ENCODE measurements at places on chromosomes 1 and 21. TPM values are rescaled to one million over a fixed set of nuclear protein-coding genes. Genes with fewer than 3 reads are reported as not detected.
A peak's percentile ranks its signal among the peaks of the same experiment; 100 is the strongest.

- no peaks in the 10 kb centered on the region for H3K4me1 ChIP-seq
- no peak overlapping the region for H3K4me3 ChIP-seq
- no peaks in the 10 kb centered on the region for H3K36me3 ChIP-seq
- no peak overlapping the region for H3K27ac ChIP-seq
- no peak for DNase-seq
- H3K27me3 ChIP-seq, result peaks cover 2% of the 10 kb centered on the region
Measured at GRCh38 chr1:102919659-102920058, 188.7 kb downstream of the COL11A1 start.

DNA sequence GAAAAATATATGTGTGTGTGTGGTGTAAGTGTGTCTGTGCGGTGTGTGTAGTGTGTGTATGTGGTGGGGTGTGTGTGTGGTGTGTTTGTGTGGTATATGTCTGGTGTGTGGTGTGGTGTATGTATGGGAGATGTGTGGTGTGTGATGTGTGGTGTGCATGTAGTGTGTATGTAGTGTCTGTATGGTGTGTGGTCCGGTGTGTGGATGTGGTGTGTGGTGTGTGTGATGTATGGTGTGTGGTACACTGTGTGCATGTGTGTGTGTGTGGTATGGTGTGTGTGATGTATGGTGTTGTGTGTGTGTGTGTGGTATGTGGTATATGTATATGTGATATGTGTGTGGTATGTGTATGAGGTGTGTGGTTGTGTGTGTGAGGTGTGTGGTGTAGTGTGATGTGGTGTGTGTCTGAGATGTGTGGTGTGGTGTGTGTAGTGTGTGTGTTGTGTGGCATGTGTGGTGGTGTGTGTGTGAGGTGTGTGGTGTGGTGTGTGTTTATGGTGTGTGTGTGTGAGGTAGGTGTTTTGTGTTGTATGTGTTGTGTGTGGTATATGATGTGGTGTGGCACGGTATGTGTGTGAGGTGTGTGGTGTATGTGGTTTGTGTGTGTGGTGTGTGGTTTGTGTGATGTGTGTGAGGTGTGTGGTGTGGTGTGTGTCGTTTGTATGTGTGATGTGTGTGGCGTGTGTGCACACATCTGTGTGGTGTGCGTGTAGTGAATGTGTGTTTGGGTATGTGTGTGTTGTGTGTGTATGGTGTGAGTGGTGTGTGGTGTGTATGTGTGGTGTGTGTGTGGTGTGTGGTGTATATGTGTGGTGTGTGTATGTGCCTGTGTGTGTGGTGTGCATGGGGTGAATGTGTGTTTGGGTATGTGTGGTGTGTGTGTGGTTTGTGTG, 35.3 kb upstream of the ABCG1 start:
- H3K36me3 ChIP-seq, result no peaks in the 10 kb centered on the region
- no peak overlapping the region for H3K27ac ChIP-seq
- no peaks in the 10 kb centered on the region for H3K4me1 ChIP-seq
- no peaks in the 10 kb centered on the region for H3K27me3 ChIP-seq
- H3K4me3 ChIP-seq, result no peak overlapping the region

DNA sequence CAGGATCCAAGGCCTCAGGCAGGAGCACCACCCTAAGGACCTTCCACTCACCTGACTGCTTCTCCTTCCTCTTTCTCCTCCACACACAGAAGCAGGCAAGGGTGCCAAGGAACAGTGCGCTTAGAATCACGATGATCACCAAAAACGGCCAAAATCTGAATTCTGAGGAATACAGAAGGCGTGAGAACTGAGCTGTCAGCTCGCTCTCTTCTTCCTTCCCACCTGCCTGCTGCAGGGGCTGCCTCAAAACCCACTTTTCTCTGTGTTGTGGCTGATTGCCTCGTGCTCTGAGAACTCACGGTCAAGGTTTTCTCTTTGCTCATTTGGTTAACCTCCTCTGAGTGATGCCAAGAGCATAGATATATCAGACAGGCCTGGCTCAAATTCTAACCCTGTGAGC, 23.8 kb downstream of the CD244 start:
- no peaks in the 10 kb centered on the region for H3K36me3 ChIP-seq
- no peaks in the 10 kb centered on the region for H3K27me3 ChIP-seq
- no peak for DNase-seq
- H3K27ac ChIP-seq, result no peak overlapping the region
- no peak overlapping the region for H3K4me3 ChIP-seq

- no peaks in the 10 kb centered on the region for H3K36me3 ChIP-seq
- H3K4me1 ChIP-seq, result peaks cover 3% of the 10 kb centered on the region
Measured at GRCh38 chr1:39205781-39206464, 1.4 kb downstream of the MACF1 start.

DNA sequence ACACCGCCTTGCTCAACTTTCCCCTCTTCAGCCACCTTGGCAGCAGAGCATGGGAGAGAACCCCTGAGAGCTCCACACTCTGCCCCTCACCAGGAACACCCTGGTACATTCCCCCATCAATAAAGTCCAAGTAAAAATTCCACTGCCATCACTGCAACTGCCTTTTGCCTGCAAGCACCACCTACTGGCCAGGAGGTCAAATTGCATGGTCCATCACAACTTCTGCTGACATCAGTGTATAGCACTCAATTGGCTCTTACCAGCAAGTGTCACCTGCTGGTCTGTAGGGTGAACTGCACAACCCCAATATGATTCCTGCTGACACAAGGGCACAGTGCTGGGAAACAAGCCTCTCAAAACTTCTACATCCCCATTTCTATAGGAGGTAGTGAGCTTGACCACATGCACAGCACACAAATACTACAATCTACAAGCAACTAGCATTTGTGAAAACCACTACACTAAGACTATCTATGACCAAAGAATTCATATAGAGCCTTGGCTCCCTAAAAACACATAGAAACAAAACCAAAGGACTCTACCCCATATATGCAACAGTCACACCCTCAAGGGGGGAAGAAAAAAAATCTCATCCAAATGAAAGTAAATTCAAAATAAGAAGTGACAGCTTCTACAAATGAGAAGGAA, 69.2 kb downstream of the FASLG start:
- no peak for DNase-seq
- no peaks in the 10 kb centered on the region for H3K27me3 ChIP-seq
- no peaks in the 10 kb centered on the region for H3K4me1 ChIP-seq
- no peaks in the 10 kb centered on the region for H3K36me3 ChIP-seq

DNA sequence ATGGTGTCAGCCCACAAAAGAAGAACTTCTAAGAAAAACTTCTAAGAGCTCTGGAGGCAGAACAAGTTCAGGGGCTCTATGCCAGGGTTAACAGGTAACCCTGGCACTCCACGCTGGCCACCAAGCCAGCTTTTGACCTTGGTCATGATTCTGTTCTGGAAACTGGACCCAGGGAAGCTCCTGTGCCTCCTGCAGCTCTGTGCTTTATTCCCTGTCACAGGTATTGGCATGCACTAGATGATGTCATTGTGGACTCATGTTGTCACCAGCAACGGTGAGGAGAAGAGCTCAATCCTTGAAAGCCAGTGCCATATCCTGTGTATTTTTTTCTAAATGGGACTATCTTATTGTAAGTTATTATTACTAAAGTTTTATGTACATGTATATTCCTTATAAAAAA, 56.7 kb upstream of the GCLM start:
- no peaks in the 10 kb centered on the region for H3K27me3 ChIP-seq
- H3K4me3 ChIP-seq, result no peak overlapping the region
- H3K36me3 ChIP-seq, result no peaks in the 10 kb centered on the region
- no peak for DNase-seq

GRCh38 chr1:223299553-223299952, 64.4 kb downstream of the SUSD4 start:
- no peak overlapping the region for H3K27ac ChIP-seq
- H3K27me3 ChIP-seq, result no peaks in the 10 kb centered on the region
- H3K36me3 ChIP-seq, result no peaks in the 10 kb centered on the region
- DNase-seq, result no peak
- H3K4me3 ChIP-seq, result no peak overlapping the region

DNA sequence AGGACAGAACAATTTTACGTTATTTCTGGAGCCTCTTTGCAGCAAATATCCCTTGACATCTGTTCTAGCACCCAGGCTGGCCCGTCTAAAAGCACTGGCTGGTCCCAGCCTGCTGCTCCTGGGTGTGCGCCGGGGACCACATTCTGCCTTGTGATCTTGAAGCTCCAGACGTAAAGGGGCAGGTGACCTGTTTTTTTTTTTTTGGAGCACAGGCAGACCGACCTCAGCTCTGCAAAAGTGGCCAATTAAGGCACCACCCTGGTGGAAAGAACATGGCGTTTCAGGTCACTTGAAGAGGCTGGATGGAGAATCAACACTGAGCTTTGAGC, 13.8 kb upstream of the CAMTA1 start:
- H3K27ac ChIP-seq, result no peak overlapping the region
- DNase-seq, result no peak
- no peaks in the 10 kb centered on the region for H3K4me1 ChIP-seq
- H3K36me3 ChIP-seq, result no peaks in the 10 kb centered on the region

- peak overlapping the region; percentile 61 for H3K27ac ChIP-seq
- H3K4me1 ChIP-seq, result peaks cover 31% of the 10 kb centered on the region
- no peaks in the 10 kb centered on the region for H3K27me3 ChIP-seq
- peak; percentile 64 for DNase-seq
- H3K4me3 ChIP-seq, result peak overlapping the region; percentile 50
Measured at GRCh38 chr1:7783178-7783711, 846 bp upstream of the PER3 start.

GRCh38 chr1:201145132-201145531, 9.1 kb downstream of the TMEM9 start:
- H3K27me3 ChIP-seq, result no peaks in the 10 kb centered on the region
- no peak overlapping the region for H3K27ac ChIP-seq
- H3K4me1 ChIP-seq, result no peaks in the 10 kb centered on the region
- H3K4me3 ChIP-seq, result no peak overlapping the region
- DNase-seq, result no peak

DNA sequence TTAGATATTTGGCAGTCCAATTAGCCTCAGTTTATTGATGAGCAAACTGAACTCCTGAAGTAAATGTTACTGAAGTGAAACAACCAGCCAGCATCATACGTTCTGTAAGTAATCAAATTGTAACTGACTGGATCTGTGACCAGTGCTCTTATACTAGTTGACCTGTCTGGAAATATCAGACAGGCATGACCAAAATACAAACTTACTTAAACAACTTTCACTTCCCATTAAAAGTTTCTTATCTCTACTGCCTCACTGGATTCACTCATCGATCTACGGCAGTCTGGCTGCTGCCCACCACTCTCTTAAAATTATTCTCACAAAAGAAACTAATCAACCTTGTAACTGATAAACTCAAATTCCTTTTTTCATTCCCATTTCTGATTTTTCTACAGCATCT, 56.4 kb downstream of the WDR3 start:
- no peak overlapping the region for H3K27ac ChIP-seq
- no peak overlapping the region for H3K4me3 ChIP-seq
- H3K27me3 ChIP-seq, result no peaks in the 10 kb centered on the region
- no peaks in the 10 kb centered on the region for H3K4me1 ChIP-seq
- no peaks in the 10 kb centered on the region for H3K36me3 ChIP-seq
- DNase-seq, result no peak

GRCh38 chr1:167492481-167492910, 25.8 kb downstream of the CD247 start:
- H3K4me3 ChIP-seq, result no peak overlapping the region
- no peaks in the 10 kb centered on the region for H3K4me1 ChIP-seq
- no peak for DNase-seq
- no peaks in the 10 kb centered on the region for H3K27me3 ChIP-seq
- H3K36me3 ChIP-seq, result no peaks in the 10 kb centered on the region

- no peaks in the 10 kb centered on the region for H3K36me3 ChIP-seq
- no peak for DNase-seq
- no peak overlapping the region for H3K27ac ChIP-seq
- no peak overlapping the region for H3K4me3 ChIP-seq
- no peaks in the 10 kb centered on the region for H3K27me3 ChIP-seq
- H3K4me1 ChIP-seq, result no peaks in the 10 kb centered on the region
Measured at GRCh38 chr1:220990427-220991339, 111.4 kb downstream of the HLX start.

DNA sequence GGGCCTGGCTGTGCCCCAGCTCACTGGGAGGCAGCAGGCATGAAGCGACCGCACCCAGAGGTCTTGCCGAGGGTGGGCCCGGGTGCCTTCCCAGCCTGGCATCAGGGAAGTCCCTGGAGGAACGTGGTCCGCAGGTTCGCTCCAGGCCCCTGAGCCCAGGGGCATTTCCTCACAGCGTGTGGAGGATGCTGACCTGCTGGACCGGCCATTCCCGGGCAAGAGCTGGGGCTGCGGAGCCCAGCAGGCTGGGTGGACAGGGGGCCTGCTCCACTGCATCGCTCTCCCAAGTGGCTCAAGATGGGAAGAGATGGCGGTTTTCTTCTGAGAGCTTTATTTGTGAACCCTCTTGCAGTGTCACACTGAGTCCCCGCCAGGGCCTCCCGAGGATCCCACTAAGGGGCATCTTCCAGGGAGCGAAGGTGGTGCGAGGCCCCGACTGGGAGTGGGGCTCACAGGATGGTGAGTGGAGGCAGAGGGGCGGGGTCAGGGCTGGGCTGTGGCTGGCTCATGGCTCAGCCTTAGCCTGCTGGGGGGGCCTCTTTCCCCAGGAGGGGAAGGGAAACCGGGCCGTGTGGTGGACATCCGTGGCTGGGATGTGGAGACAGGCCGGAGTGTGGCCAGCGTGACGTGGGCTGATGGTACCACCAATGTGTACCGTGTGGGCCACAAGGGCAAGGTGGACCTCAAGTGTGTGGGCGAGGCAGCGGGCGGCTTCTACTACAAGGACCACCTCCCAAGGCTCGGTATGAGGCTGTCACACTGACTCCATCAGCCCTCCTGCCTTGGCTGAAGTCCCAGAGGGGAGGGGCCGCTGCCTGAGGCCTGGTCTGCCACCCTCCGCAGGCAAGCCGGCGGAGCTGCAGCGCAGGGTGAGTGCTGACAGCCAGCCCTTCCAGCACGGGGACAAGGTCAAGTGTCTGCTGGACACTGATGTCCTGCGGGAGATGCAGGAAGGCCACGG, 7.2 kb upstream of the MMP23B start:
- no peaks in the 10 kb centered on the region for H3K27me3 ChIP-seq
- no peak overlapping the region for H3K27ac ChIP-seq
- peaks cover 8% of the 10 kb centered on the region for H3K4me1 ChIP-seq
- no peak for DNase-seq
- H3K36me3 ChIP-seq, result no peaks in the 10 kb centered on the region
- H3K4me3 ChIP-seq, result no peak overlapping the region

DNA sequence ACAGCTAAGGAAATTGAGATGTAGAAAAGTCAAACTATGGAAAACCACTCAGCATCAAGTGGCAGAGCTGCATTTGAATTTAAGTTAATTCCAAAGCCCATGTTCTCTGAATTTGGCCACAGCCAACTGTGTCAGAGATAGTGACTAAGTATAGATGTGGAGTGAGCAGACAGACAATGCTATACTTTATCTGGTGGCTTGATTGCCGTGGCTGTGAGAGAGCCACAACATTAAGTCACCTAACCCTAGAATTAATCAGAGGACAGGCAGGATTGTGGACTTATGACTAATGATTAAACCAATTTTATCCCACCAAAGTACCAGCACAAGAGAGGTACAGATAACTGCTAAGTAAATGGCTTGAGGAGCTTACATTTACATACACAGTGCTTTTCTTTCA, 209.8 kb downstream of the TPR start:
- no peaks in the 10 kb centered on the region for H3K4me1 ChIP-seq
- no peak for DNase-seq
- H3K27me3 ChIP-seq, result no peaks in the 10 kb centered on the region
- no peak overlapping the region for H3K27ac ChIP-seq

- H3K36me3 ChIP-seq, result no peaks in the 10 kb centered on the region
- H3K27ac ChIP-seq, result no peak overlapping the region
- no peaks in the 10 kb centered on the region for H3K27me3 ChIP-seq
Measured at GRCh38 chr1:74637296-74637695, 36.3 kb downstream of the ERICH3 start.

USH2A gene
- 1.0 TPM for total RNA-seq

GPR3 gene
- total RNA-seq, result under 0.01 TPM

KRTAP21-2 gene
- not detected for total RNA-seq

C4BPB gene
- total RNA-seq, result 59.7 TPM

CNN3 gene
- 43.9 TPM for total RNA-seq

COL8A2 gene
- total RNA-seq, result 0.33 TPM

All from liver (tissue), 10 donors.